ENCODE measurements at places on chromosomes 3 and 15.

DNA sequence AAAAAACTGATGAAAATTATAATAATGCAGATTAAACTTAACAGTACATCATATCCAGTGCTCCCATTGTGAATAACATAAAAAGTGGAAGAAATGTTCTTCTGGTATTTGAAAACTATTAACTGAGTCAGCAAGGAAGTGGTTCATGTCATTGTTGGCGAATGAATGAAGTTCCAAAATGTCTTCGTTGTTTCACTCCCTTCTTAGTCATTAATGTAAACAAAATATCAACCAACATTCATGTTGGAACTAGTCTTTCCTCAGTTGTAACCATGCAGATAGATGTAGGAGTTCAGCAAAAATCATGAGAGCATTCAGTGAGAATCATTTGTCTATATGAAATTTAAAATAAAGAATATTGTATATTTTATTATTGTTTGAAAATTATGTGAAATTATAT is 44.1 kb upstream of the ICE2 start:
- DNase-seq, result no peak

DNA sequence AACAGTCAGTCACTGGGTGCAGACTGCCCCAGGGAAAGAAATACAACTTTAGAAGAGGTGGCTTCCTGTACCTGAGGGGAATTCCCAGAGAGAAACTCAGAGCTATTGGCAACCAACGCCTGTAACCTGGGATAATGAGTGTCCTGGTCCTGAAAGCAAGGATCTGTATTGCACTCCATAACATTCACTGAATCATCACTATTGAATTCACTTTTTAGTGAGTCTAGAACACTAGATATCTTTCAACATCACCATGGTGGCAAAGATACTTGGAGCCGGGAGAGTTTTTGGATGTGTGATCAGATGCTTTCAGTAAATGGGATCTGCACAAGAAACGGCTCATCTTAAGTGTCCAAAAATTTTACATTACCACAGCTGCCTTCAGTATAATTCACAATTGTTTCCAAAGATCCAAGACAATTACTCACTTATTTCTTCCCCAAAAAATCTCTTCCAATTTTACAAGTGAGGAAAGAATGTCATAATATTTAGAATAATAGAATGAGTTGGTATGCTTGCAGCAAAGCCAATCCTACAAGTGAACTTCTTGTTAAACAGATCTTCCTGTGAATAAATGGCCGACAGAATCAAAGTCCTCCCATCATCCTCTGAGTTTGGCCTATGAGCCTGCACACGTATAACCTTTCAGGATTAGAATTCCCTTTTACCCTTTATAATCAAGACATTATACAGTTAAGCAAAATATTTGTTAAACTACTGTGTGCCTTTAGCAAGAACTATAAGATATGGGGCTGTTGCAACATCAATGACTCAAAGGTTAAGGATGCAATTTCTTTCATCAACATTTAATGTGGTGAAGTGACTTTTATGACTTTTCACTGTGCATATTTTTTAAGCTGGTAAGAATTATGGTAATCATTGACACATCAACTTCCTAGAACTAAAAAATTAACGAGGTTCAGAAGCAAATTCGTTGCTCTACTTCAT is 243.3 kb upstream of the COL8A1 start:
- DNase-seq, result no peak

DNA sequence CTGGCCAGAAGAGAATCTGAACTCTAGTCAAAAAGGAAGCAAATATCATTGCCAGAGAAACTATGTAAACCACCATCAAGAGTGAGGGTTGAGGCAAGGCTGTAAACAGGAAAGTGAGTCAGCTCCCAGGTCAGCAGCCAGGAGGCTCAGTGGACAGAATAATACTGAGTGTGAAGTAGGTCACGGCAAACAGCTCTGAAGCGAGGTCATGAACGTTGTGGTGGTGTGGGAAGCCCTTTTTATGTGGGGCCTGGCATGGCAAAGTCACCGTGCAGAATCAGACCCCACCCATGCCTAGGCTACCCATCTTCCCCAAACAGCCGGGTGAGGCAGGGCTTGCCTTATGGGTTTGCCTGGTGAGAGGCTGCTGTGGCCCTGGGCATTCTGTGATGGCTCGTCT is 43.9 kb downstream of the THBS1 start:
- peak; percentile 34 for DNase-seq

- no peak for DNase-seq
Observed at GRCh38 chr3:13507570-13508339, 27.6 kb downstream of the HDAC11 start.

GRCh38 chr15:85361323-85361722 is 19.1 kb upstream of the AKAP13 start:
- DNase-seq, result no peak

DNA sequence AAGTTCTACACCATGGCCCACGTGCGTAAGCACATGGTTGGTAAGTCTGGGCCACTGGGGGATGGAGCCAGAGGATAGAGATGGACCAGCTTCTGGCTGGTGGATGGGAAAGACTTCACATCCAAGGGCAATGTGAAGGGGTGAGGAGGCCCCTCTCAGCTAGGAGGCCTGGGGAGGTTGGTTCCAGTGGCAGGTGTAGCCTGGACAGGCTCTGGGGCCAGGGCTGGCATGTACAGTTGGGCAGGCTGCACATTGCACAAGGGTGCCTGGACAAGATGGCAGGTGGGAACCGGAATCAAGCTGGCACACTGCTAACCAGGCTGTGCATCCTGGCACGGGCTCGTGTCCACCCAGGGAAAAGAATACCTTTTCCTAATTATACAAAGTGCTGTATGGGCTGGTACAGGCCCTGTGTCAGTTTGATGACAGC is 8.1 kb downstream of the ZBTB47 start:
- no peak for DNase-seq

DNA sequence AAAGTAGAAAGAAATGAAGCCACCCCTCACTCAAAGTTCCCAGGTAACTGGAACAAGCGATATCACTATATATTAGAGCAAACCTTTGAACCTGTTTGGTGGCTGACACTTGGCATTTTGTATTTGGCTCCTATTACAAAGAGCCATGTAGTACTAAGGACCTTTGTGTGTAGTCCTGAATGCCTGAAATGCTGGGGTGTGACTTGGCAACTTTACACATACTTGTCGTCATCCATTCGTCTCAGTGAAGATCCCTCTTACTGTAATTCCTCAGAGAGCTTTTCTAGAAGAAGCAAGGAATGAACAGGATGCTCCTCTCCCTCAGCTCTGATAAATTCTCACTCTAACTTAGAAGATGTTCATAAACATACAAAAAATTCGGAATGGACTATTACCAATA is 216.1 kb upstream of the CDIN1 start:
- no peak for DNase-seq

- DNase-seq, result no peak
Observed at GRCh38 chr3:9807981-9808344, 2.1 kb upstream of the TTLL3 start.

GRCh38 chr3:134839422-134839821 is 44.4 kb downstream of the EPHB1 start:
- no peak for DNase-seq

GRCh38 chr3:175338775-175339535 is 479.8 kb downstream of the NAALADL2 start:
- DNase-seq, result no peak

DNA sequence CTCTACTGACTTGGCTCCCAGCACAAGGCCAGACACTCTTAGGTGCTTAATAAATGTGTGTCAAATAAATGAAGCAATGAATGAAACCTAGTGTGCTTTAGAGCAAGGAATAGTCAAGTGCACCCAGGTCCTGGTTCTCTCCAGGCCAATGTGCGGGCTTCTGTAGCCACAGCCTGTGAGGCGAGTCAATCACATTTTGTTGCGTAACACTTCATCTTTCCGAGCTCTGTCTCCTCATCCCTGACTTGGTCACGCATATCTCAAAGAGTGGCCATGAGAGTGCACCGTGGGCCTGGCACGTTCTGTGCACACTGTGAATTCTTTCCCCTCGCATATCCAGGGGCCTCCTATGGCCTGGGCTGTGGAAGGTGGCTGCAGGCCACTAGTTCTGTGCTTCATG is 11.4 kb upstream of the SH3GL3 start:
- DNase-seq, result no peak

- DNase-seq, result no peak
Observed at GRCh38 chr15:39298271-39298962, 282.5 kb upstream of the THBS1 start.

DNA sequence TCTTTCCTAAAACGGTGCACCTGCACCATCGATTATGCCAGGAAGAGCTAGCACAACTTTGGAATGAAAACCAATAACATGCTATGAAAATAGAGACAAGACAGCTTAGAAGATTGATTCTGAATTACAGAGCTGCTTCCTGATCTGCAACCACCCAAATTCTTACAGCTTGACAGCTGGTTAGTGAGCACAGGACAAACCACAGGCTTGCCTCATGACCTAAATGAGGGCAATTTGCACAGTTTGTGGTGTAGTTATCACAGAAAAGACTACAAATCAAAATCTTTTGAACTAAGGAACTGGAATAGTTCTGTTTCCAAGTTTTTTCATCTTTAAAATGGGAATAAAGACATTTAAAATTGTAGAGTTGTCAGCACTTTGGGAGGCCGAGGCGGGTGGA is 533.5 kb downstream of the NAALADL2 start:
- DNase-seq, result no peak

GRCh38 chr15:40956541-40956982 is 3.3 kb downstream of the CHAC1 start:
- no peak for DNase-seq

- DNase-seq, result no peak
Observed at GRCh38 chr3:133401374-133402135, 1.7 kb downstream of the BFSP2 start.

DNA sequence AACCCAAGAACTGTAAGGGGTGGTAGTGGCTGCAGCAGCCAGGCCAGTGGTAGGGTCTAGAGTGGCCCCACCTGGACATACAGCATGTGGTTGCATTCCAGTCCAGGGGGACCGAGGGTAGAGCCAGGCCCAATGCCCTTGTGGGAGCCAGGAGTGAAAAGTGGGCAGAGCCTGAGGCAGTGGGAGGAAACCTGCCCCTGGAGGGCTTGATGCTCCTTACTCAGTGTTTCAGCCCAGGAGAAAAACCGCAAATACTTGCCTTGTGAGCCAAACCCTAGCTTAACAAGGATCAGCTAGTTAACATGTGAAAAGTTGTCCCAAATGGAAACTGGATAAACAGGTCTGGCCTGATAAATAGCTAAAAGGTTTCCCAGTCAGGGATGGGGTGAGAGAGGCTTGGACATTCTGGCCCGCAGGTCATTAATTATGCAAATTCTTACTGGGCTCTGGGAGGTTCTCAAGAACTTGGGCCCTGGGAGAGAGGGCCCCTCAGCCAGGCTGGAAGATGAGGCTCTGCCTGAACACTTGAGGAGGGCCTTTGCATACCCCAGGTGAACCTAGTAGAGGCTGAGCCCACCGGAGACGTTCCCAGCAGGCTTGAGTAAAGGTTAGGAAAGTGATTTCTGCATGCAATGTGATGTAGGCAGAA is 222.1 kb downstream of the THSD4 start:
- DNase-seq, result no peak

DNA sequence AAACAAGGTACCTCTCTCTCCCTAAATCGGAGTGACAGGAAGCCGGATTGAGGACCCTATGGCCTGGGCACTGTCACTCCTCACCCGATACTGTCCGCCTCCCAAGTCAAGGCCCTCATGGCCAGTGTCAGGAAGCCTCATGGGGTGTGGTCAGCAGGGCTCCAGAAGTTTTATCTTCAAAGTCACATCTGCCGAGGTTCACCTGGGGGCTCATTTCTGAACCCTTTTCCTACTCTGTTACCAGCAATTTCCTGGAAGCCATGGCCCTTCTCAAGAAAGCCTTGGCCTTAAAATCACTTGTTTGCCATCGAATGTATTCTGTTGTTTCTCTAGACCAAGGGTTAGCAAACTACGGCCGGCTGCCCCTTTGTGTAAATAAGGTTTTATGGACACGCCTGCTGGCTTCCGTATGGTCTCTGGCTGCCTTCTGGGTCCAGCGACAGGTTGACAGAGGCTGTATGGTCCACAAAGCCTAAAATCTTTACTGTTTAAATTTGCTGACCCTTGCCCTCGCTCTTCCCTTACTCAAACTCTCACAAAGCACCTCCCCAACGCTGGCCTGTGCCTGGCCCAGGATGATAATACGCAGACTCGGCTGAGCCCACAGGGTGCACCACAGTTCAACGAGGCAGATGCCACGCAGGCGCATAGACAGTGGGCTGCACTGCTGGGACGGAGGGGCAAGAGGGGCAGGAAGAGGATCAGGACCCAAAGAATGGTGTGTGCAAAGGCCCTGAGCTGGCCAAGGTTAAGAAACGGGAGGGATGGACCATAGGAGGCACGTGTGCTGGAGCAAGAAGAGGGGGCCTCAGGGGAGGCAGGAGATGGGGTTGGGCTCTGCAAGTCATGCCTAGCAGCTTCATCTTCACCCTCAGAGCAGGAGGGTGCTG is 24.7 kb upstream of the DUSP7 start:
- DNase-seq, result no peak

DNA sequence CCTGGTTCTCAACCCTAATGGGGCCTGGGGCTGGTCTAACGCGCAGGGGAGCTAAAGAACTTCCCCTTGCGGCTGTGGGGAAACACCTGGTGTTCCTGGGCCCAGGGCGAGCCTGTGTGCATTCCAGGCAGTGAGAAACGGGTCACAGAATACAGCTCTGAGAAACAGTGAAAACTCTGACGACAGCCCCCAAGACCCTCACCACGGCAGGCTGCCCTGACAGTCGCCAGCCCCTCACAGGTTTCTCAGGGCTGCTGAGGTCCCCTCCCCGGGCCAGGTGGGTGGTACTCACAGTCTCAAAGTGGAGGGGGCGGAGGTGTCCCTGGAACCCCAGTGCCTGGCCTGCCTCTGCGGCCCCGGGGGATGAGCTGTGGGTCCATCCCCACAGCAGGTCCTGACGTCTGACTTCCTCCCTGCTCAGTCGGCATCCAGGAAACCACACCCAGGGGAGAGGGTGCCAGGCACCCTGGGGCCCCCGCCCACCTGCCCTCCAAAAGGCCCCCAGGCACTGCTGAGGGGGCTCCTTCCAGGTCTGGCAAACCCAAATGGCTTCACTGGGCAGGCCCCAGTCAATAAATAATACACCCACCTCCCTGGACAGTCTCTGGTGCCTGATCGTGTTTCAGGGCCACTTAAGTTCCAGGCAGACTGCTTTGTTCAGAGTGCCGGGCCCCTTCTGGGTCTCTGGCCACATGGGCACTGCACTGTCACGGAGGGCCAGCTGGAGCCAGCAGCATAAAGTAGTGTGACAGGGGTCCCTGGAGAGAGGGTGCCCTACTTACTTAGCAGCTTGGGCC is 57.7 kb downstream of the IQSEC1 start:
- no peak for DNase-seq

DNA sequence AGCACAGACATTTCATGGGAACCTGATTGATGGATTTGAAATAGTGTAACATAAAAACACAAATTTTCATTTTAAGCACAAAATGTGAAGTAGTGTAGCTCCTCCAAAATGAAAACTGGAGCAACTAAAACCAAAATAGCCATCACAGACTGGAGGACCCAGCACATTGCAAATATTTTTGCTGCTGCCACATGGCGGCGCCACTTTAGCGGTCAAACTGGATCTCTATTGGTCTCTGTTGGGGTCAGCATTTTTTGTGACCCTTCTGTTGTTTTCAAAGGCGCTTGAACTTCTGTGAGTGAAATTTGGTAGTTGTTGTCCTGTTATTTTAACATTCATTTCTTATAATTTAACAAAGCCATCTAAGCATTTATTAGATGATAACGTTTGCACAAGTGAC is 259.9 kb downstream of the IL20RB start:
- no peak for DNase-seq

Data from stimulated activated CD4-positive, alpha-beta T cell treated with anti-CD3 and anti-CD28 coated beads, TNF-alpha, amount 100 ng/mL, for 48 hours (primary cell).